NCI-H526 (cell line): ENCODE measurements at places on chromosomes 2 and 18.

- no peak for DNase-seq
Observed at GRCh38 chr2:72033636-72034035, 114.0 kb downstream of the CYP26B1 start.

DNA sequence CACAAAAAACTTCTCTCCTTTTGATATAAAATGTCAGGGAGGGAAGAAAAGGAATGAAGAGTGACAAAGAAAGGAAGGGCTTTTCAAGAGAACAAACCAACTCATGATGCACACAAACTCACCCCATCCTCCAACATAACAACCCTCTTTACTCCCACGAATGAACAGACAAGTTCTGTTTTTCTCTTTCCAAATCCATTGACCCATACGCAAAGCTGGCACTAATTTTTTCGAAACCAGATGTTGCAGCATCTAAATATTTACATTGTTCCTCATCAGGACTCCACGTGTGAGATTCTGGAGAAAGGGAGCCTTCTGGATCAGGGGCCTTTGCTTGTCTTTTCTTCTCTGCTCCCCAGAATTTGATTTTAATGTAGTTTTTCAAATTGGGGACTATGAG, 143.3 kb upstream of the BCL2L11 start:
- DNase-seq, result no peak

DNA sequence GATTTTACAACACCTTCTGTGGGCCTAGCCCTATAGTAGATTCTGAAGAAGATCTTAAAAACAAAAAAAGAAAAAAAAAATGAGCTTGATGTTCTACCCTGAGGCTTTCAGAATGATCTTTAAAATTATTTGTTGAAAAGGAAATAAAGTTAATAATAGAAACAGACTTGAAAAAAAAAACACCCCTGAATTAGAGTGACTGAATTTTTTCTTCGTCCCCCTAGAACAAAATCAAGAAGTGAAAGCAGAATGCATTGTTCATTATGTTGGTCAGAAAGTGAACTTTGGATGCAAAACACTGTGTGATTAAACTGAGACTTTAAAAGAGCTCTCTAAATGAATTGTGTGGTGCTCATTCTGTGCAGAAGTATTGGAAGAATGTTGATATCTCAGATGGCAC, 1384.4 kb upstream of the PIK3C3 start:
- DNase-seq, result no peak

GRCh38 chr18:49487711-49488310, 777 bp upstream of the C18orf32 start:
- DNase-seq, result no peak

DNA sequence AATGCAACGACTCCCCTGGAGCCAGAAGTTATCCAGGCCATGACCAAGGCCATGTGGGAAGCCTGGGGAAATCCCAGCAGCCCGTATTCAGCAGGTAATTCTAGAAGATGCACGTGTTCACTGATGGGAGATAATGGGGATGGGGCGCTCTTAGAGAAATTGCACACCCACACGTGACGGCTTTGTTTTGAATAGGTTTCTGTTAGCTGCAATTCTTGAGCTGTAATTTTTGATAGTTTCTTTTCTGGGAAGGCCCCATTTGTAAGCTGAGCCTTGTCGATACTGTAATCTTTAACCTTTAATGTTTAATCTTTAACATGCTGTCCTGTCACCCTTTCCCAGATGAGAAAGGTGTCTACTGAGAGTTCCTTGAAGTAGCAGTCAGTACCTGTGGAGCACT, 3.6 kb downstream of the SCLY start:
- DNase-seq, result no peak
